ENCODE measurements at places on chromosomes 12 and 14. TPM values are rescaled to one million over a fixed set of nuclear protein-coding genes. Genes with fewer than 3 reads are reported as not detected.

DNA sequence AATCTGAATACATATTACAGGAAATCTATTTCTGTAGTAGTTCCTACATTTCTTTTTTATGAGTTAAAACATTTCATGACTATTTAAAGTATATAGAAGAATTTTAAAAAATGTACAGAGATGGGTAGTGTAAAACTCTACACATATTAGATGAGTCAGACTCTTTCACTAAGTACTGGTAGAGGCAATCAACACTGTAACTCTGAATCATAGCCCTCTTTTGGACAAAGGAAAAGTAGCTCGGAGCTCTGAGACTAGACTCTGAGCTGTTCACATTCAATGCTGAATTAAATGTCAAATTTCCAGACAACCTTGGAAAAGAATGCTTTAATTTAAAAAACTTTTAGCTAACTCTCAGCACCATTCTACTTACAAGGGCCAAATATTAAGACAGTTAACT lies 3.4 kb downstream of the PTCSC3 start:
- DNase-seq, result no peak
- H3K4me3 ChIP-seq, result no peak overlapping the region
- H3K27ac ChIP-seq, result no peak overlapping the region
- no peaks in the 10 kb centered on the region for H3K36me3 ChIP-seq
- no peaks in the 10 kb centered on the region for H3K4me1 ChIP-seq

GRCh38 chr12:23559268-23559753 lies 390.2 kb downstream of the SOX5 start:
- no peaks in the 10 kb centered on the region for H3K36me3 ChIP-seq
- no peak overlapping the region for H3K27ac ChIP-seq
- no peak for DNase-seq
- no peaks in the 10 kb centered on the region for H3K4me1 ChIP-seq

Gene PWP1
- polyA plus RNA-seq, result 27.4 TPM

GRCh38 chr14:72549026-72549425 lies 344.9 kb downstream of the DPF3 start:
- H3K27me3 ChIP-seq, result no peaks in the 10 kb centered on the region
- DNase-seq, result no peak
- H3K4me1 ChIP-seq, result peaks cover 8% of the 10 kb centered on the region
- H3K27ac ChIP-seq, result no peak overlapping the region
- H3K4me3 ChIP-seq, result no peak overlapping the region

DNA sequence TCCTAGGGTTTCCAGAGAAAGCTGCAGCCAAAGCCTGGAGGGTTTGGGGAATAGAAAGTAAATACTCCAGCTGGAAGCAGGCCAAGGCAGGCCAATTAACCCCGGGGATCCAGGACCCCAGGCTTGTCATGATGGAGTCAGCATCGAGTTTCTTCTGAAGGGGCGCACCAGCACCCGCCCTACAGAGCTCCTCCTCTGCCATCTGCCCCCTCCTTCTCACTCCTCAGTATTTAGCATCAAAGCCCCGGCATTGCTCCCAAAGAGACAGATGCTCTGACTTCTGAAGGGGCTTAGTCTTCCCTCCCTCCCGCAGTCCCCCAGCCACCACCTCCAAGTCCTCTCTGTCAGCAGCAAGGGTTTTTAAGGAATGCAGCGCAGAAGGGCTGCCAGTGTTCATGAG lies 285.1 kb upstream of the NOS1 start:
- DNase-seq, result no peak
- H3K27me3 ChIP-seq, result peaks cover 3% of the 10 kb centered on the region
- no peak overlapping the region for H3K27ac ChIP-seq
- H3K4me3 ChIP-seq, result no peak overlapping the region

- no peak overlapping the region for H3K4me3 ChIP-seq
- no peaks in the 10 kb centered on the region for H3K4me1 ChIP-seq
- peak; percentile 19 for DNase-seq
- H3K36me3 ChIP-seq, result peaks cover 2% of the 10 kb centered on the region
Observed at GRCh38 chr12:101759396-101760047, 20.3 kb upstream of the SYCP3 start.

Gene FIGNL2
- 3.1 TPM for polyA plus RNA-seq

DNA sequence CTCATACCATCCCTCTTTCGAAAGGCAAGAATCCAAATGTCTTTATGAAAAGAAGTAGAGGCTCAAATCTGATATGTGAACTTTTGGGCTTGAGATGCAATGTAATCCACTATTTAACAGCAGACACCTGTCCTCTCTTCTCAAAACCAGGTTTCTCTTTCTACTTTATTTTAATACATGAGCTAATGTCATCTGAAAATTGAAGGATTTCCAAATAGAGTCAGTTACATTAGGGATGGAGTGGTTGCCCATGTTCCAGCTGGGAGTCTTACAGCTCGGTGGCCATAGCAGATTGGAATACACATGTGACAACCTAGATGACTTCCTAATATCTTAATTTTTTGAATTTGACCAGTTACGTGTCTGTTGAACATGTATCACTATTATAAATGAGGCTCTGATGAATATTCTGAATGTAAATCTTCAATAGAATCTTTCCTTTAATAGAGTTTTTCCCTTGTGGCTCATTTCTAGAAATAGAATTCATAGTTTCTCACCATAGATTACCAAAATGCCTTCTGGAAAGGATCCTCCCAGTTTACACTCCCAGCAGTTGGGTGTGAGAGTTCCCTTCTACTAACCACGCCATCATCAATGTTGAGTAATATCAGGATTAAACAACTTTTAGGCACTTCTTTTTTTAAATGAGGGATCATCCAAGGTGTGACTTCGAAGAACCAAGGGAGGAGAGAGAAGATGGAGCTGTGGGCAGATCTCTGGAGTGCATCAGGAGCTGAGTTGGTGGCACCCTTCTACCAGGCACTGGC lies 49.2 kb downstream of the GPR135 start:
- no peaks in the 10 kb centered on the region for H3K27me3 ChIP-seq
- no peak overlapping the region for H3K27ac ChIP-seq
- no peak for DNase-seq
- H3K36me3 ChIP-seq, result no peaks in the 10 kb centered on the region

DNA sequence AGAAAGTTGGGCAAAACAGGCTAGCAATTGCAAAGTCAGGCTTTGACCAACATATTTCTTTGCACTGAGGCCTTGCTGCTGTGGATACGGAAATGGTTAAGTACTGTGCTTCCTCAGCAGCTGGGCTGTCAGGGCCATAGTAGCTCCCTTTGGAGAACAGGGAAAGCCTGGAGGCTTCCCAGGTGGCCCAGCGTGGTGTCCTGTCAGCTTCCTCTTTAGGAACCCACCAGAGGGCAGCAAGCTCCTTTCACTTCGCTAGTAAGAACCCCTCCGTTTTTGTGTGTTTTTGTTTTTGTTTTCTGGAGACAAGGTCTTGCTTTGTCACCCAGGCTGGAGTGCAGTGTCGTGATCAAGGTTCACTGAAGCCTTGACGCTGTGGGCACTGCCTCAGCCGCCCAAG lies 1.7 kb upstream of the CFAP251 start:
- H3K36me3 ChIP-seq, result peaks cover 16% of the 10 kb centered on the region
- H3K4me1 ChIP-seq, result no peaks in the 10 kb centered on the region
- H3K27ac ChIP-seq, result no peak overlapping the region

Gene WNT1
- polyA plus RNA-seq, result not detected

DNA sequence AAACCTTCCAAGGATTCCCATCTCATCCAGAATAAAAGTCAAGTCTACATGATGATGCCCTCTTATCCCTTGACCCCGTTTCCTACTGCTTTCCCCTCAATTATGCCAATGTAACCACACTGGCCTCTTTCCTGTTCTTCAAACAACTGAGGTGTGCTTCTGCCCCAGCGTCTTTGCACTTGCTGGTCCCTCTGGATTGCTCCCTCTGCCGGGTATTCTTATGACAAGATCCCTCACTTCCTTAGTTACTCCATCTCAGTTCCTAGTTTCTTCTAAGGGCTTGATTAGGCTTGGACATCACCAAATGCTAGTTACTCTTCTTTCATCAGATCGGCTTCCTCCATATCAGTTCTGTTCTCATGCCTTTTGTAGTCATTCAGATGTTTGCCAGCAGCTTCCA lies 32.7 kb upstream of the PELI2 start:
- no peak overlapping the region for H3K27ac ChIP-seq
- H3K4me3 ChIP-seq, result no peak overlapping the region
- no peaks in the 10 kb centered on the region for H3K4me1 ChIP-seq
- DNase-seq, result no peak

- H3K4me3 ChIP-seq, result no peak overlapping the region
- peaks cover 2% of the 10 kb centered on the region for H3K4me1 ChIP-seq
- DNase-seq, result no peak
- H3K27ac ChIP-seq, result no peak overlapping the region
- peaks cover 2% of the 10 kb centered on the region for H3K36me3 ChIP-seq
Observed at GRCh38 chr12:130816097-130816496, 23.0 kb downstream of the STX2 start.

GRCh38 chr12:53258541-53259539 lies 9.3 kb upstream of the ESPL1 start:
- peaks cover 3% of the 10 kb centered on the region for H3K36me3 ChIP-seq
- H3K4me1 ChIP-seq, result no peaks in the 10 kb centered on the region
- DNase-seq, result no peak
- peak overlapping the region; percentile 17 for H3K27ac ChIP-seq
- H3K4me3 ChIP-seq, result no peak overlapping the region

Gene COL2A1
- polyA plus RNA-seq, result not detected

Gene CELA1
- polyA plus RNA-seq, result not detected

Gene CCND2
- polyA plus RNA-seq, result 3.3 TPM

Gene ACRBP
- polyA plus RNA-seq, result 2.1 TPM

Gene TMCC3
- polyA plus RNA-seq, result 6.7 TPM

DNA sequence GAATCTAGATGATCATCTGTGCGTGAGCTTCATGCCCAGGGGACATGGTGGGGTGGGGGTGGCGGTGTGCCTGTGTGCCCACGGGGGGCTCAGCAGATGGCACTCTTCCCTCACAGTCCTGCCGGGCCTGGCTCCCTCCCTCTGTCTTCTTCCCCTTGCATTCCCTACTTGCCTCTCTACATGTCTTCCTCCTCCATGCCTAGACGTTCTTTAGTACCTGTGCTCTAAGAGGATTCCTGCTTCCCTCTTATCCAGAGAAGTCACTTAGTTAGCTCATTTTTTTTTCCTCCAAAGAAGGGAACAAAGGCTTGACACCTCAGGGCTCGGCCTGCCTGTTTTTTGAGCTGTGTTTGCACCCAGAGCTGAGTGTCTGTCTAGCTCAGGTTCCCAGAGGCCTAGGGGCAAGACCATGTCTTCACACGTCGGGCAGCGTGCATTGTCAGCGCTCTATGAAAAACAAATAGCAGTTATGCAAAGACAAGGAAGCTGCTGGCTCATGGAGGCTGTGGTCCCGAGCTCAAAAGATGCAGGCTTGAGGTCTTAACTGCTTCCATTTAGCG lies 48.8 kb downstream of the NINJ2 start:
- peak; percentile 47 for DNase-seq
- H3K27me3 ChIP-seq, result no peaks in the 10 kb centered on the region
- H3K4me1 ChIP-seq, result no peaks in the 10 kb centered on the region
- no peak overlapping the region for H3K4me3 ChIP-seq

Data from kidney (tissue), 22 donors.